AG20443 (cell line): ENCODE measurements at places on chromosomes 2 and 18.
A peak's percentile ranks its signal among the peaks of the same experiment; 100 is the strongest.

DNA sequence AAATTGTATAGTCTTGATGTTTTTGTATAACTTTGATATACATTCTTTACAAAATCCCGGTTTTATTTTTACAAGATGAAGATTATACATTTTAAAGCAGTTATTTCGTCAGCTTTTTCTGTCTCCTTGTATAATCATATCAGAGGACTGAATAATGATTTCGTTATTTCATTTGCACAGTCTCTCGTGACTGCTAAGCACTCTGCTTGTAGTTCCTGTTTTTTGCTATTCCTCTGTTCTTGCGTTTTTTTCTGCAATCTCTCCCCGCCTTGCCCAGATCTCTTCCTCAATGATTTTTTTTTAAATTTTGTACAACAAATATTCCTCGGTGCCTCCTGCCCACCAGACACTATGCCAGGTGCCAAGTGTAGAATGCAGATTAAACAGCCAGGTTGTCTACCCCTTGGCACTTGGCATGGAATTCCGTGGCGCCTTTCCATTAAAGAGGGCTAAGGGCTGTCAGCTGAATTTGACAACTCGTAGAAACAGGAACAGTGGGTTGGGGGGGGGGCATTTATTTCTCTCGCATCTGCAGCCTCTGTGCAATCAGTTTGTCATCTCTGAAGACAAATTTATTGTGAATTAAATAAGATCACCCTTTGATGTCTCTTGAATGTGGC is 69.6 kb downstream of the KLHL29 start:
- no peak for DNase-seq

DNA sequence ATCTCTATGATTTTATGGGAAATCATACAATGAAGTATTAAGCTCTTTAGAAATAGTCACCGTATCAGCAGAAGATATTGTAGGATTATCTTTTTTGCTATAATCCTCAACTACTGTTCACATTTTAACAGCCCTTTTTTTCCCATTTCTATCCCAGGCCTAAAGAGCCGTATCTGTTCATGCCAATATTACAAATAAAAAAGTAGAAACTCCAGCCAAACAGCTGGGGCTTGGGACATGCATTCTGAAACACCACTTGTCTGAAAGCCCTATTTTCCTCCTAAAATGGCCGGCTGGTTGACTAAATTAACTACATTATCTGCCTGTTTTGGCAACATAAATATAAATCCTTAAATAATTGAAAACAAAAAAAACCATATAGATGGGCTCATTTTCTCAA is 477.8 kb downstream of the CDH2 start:
- no peak for DNase-seq

DNA sequence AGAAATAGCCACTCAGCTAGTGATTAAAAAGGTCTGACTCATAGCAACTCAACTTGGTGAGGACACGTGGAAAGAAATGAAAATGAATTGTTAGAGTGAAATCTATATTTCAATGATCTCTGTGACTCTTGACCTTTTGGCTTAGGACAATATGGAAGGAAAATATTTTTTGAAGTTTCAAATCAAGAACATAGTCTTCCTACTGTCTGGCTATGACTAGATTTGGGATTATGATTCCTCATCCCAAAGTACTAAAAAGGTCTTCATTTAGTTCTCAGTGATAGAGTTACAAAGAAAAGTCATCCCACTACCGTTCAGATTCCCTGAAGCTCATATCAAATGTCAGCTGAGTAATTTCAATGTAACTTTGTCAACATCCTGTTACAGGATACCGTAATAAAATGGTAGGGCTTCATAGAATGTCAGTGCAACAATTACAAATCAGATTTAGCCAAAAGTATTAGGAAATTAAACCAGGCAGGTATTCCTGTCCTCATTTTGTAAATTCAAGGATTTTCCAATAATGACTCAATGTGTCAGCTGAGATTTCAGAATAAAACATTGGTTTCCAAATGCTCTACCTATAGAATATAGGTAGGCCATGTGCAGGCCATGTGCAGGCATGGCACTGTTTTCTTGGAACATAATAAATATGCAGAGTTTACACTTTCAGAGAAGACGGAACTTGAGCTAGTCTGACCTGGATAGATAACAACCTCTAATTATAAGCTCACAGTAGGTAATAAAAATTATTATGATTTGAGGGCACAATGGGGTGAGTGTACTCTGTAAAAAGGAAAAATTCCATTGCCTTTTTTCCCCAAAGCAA is 36.0 kb downstream of the ANKRD29 start:
- no peak for DNase-seq

- DNase-seq, result no peak
These were observed 65.7 kb upstream of the SMAD2 start for GRCh38 chr18:47996091-47996541.

DNA sequence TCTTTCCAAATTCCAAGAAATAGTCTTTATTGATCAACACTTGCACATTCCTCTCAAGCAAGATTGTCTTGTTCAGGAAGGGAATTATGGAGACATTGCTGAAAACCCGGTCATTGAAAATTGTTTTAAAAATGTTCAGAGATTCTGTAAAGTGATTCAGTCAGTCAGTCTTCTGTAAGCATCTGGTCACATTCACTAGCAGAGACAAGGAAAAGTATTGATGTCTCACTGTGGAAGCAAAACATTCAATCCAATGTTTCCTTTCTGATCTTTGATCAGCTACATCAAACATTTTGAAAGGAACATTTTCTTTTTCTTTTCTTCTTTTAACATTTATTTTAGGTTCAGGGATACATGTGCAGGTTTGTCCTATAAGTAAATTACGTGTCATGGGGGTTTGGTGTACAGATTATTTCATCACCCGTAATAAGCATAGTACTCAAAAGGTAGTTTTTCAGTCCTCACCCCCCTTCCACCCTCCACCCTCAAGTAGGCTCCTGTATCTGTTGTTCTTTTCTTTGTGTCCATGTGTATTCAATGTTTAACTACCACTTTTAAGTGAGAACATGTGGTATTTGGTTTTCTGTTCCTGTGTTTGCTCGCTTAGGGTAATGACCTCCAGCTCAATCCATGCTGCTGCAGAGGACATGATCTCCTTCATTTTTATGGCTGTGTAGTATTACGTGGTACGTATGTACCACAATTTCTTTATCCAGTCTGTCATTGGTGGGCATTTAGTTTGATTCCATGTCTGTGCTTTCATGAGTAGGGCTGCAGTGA is 61.2 kb downstream of the CTNNA2 start:
- DNase-seq, result no peak

- peak; percentile 54 for DNase-seq
These were observed 853 bp downstream of the GNAL start for GRCh38 chr18:11689669-11690565.

GRCh38 chr2:191976436-191976835 is 129.5 kb upstream of the CAVIN2 start:
- peak; percentile 24 for DNase-seq

- DNase-seq, result peak; percentile 34
These were observed 28.3 kb downstream of the TWSG1 start for GRCh38 chr18:9362869-9363268.
